Activated T-helper 9 cell treated with anti-CD3 and anti-CD28 coated beads, Interleukin-2, amount 50 U/mL, for 16 hours (primary cell): ENCODE measurements at places on chromosomes 7 and 10.

DNA sequence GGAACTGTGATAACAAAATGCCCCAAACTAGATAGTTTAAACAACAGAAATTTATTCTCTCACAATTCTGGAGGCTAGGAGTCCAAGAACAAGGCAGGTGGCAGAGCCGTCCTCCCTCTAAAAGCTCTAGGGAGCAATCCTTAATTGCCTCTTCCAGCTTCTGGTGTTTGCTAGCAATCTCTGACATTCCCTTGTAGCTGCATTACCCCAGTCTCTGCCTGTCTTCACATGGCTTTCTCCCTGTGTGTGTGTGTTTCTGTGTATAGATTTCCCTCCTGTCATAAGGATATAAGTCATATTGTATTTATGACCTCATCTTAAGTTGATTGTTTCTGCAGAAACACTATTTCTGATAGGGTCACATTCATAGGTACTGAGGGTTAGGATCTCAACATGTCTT lies 177.5 kb downstream of the WNT2 start:
- no peak for DNase-seq

GRCh38 chr10:35585356-35585755 lies 19.8 kb upstream of the GJD4 start:
- no peak for DNase-seq

DNA sequence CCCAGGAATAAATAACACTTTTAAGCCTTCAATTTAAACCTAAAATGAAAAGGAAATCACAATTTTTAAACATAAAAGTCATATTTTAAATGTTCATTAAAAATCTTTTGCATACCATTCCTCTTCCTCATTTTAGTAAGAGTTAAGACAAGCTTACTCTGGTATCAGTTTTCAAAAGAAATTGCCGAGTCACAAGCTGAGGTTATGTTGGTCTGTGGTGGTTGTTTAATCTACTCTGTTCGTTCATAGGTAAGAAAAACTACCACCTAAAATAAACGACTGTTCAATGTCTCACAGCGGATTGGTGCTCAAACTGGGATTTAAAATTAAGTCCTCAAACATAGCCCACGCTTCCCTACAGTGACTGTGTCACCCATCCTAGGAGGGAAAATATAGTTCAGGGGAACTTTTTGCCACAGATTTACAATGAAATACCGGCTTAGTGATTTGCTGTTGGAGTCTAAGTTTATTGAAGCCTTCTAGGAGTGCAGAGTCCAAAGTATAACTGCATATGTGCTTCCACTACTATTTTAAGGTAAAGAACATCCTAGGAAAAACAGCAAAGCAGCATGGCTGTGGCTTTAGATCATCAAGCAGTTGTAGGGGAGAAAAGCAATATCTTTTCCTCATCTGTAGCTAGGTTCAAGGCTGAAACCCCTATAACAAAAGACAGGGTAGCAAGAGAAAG lies 61.1 kb downstream of the GNAT3 start:
- DNase-seq = no peak

GRCh38 chr10:70317272-70317942 lies 33.6 kb upstream of the NPFFR1 start:
- DNase-seq = no peak

DNA sequence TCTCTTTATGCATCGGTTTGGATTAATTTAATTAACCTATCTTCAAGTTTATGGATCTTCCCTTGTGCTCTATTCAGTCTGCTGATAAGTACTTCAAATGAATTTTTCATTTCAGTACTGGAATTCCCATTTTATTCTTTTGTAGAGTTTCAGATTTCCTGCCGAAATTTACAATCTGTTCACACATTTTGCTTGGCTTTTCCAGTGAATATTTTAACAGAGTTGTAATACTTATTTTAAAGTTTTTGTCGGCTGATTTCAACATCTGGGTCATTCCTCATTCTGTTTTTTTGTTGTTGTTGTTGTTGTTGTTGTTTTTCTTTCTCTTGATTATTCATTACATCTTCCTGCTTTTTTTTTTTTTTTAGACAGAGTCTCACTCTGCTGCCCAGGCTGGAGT lies 89.9 kb upstream of the KCNMA1 start:
- DNase-seq = no peak

DNA sequence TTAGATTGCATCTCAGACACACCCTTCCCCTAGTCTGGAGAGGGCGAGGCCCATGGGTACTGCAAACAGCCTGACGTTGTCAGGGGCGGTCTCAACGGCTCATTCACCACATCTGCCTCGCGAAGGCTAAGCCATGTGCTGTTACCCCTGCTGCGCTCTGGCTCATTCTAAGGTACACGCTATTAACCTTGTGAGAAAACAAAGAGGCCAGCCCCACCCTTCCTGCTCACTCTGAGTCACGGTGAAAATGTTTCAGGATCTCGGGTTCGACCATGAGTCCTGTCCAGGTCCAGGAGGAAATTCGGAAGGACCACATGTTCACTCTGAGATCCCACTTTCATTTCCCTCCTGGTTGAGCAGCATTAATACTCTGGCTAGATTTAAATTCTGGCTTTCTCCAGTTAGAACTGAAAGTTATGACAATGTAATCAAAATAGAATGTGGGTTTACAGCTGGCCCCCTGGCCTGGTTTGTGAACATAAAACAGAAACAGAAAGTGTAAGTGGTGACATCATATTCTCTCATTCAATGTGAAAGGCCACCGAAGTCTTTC lies 55.2 kb downstream of the EGFR start:
- peak; percentile 21 for DNase-seq

- no peak for DNase-seq
Observed at GRCh38 chr7:31494421-31494820, 19.5 kb upstream of the ITPRID1 start.

GRCh38 chr7:108181073-108181985 lies 51.2 kb upstream of the LAMB4 start:
- no peak for DNase-seq

DNA sequence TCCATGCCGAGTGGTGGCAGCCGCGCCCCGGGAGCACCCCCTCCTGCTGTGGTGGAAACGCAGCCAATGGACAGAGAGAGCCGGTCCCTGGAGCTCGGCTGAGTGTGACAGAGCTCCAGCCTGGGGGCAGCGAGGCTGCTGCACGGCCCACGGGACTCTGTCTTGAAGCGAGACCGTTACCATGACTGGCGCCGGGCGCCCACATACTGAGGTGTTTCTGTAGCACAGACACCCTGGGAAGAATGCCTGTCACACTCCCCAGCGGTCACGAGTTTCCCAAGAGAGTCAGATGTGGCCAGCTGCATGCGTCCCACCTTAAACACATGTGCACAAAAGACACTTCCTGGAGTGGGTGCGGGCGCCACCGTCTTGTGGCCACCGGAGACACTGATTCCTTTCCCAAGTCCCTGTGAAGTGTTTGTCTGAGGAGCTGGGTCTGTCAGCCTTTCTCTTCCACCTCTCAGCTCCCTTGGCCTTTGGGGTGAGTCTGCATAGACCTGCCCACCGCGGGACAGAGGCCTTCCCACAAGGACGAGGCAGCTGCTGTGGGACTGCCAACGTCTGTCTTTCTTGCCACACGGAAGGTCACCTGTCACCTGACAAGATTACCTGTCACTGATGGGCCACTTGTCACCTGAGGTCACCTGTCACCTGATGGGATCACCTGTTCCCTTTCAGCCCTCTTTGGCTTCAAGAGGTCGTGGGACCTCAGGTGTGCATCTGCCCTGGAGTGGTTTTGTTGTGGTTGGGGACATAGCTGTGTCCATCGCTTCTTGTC lies 94.6 kb downstream of the DNAJB6 start:
- no peak for DNase-seq

DNA sequence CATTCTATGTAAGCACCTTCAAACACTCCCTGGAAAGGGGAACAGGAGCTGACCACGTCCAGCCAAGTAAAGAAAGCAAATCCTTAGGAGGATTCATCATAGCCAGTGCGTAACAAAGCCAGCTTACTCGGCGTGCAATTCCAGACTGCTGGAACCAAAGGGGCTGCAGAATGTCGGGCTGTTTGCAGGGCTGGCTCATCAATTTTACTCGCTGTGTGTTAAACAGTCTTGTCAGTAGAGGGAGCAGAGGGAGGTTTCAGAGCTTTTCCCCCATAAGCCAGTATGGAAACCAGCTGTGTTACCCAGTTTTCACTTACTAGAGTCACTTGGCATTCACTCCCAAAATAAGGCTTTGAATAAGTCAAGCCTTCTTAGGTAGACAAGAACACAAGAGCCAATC lies 127.1 kb downstream of the KMT2E start:
- DNase-seq = no peak

DNA sequence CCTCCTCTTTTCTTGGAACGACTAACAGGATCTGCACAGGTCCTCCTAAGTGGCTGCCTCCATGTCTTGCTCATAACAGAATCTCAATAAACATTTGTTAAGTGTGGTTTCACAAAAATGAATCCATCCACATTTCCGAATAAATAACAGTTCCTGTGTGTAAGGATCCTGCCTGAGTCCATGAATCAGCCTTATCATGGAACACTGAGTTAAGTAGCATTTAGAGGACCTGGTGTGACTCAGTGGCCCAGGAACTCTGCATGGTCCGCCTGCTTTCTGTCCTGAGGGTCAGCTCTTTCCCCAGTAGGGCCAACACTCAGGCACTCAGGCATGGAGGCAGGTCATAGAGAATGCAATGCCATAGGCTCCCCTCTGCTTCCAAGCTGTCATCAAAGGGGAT lies 15.8 kb upstream of the C10orf90 start:
- no peak for DNase-seq

DNA sequence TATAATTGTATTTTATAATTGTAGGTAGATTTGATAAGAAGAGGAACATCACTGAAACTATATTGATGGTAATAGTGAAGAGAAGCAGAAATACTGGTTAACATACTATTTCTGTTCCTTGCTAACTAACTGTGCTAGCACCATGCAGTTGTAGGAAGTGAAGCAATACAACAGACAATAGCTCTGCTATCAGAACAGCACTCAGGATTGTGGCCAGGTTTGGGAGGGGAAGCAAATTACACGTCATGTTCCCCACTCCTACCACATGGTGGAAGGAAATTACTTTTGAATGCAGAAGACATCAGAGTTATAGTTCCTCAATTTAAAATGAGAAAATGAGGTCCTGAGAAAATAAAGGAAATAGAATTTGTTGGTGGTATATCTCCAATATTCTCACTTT lies 151.1 kb downstream of the DGKB start:
- no peak for DNase-seq

- no peak for DNase-seq
Observed at GRCh38 chr10:100291356-100291755, 4.9 kb upstream of the BLOC1S2 start.

DNA sequence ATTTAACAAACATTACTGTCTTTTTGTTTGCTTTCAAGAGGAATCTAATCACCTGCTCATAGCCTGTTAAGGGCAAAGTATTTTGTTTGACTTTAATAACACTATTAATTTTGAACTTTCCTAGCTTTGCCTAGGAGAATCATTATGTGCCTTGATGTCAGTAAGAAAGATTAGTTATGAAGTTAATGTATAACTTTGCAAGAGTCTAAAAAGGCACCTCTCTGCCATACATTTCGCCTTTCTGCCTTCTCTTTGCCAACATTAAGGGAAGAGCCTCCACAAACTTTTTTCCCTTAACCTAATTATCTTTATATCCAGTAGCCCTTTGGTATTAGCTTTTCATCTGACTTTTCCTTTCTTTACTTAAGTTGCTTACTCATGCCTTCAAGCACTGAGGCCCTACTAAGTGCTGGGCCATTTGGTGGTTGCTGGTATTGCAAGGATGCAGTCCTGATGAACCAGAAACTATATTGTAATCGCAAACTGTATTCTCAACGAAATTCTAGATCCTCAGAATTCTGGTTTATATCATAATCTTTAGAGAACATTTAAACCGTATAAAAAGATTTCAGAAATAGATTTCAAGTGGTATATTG lies 108.5 kb downstream of the SND1 start:
- no peak for DNase-seq

DNA sequence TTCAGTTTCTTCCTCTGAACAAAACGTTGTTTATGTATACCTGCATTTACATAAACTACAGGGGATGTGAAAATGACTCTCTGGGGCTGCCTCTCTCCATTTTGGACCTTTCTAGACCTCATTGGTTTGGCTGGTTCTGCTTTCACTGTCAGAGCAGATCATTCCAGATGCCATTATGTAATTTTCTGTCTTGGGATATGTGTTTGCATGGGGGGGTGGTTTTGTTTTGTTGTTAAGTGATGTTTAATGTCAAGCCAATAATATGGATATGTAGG lies 172.4 kb downstream of the LRRC4 start:
- no peak for DNase-seq

GRCh38 chr7:86978808-86979506 lies 80.5 kb downstream of the ELAPOR2 start:
- no peak for DNase-seq

DNA sequence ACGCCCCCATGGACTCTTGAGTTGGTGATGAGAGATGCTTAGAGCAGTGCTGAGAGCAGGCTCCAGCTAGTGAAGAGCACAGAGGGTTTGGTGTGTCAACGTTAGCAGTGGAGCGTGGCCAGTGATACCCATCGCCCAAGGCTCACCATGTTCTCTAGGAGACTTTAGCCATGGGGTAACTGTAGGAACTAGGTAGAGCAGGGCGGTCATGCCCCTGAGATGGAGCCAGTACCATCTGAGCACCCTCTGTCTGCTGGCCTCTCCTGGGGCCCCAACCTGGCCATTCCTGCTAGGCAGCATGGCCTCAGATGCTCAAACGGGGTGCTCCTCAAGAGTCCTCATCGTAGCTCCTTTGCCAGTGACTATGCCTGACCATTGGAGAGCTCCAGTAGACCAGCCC lies 179.7 kb downstream of the KCND2 start:
- no peak for DNase-seq

GRCh38 chr10:117578999-117579590 lies 36.5 kb downstream of the EMX2 start:
- DNase-seq = no peak

- no peak for DNase-seq
Observed at GRCh38 chr10:103044942-103045489, 126.9 kb downstream of the CNNM2 start.

DNA sequence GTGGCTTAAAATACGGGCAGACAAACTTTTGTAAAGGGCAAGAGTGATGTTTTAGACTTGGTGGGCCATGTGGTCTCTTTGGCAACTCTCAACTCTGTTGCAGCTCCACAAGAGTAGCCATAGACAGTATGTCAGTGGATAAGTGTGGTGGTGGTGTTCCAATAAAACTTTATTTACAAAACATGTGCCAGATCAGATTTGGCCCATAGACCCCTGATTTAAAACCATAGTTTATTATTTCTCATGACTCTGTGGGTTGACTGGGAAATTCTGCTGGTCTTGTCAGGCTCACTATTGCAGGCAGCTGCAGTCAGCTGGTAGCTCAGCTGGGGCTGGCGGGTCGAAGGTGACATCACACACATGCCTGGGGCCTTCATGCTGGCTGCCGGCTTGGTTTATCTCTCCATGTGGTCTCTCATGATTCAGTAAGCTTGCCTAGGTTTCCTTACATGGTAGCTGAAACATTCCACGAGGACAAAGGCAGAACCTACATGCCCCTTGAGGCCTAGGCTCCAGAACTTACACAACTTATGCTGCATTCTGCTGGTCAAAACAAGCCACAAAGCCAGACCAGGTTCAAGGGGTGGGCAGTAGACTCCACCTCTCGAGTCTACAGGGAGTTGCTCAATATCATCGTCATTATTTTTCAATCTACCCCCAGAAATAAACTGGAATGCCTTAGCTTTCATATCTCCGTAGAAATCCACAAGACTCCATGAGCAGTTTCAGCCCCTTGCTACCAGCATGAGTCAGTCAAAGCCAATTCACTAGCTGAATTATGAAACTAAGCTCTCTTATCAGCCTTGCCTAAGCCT lies 245.7 kb downstream of the WDR11 start:
- no peak for DNase-seq
